ENCODE measurements at places on chromosomes 4 and X. TPM values are rescaled to one million over a fixed set of nuclear protein-coding genes. Genes with fewer than 3 reads are reported as not detected.

DNA sequence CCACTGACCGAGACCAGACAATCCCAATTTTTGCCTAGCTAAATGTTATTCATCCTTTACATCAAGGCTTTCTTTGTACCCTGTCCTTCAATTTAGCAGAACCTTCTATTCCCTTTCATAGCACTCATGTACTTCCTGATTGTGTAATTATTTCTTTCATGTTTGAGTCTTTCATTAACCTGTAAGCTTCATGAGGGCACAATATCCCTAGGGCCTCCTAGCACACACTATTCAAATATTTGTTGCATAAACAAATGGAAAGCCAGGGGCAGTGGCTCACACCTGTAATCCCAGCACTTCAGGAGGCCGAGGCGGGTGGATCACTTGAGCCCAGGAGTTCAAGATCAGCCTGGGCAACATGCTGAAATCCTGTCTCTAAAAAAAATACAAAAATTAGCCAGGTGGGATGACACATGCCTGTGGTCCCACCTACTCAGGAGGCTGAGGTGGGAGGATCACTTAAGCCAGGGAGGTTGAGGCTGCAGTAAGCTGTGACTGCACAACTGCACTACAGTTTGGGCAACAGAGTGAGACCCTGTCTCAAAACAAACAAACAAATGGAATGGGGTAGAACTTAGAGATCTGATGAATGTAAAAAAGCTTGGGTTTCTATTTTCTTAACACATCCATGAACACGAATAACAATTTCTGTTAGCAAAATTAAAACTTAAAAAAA is 59.0 kb downstream of the SAT1 start:
- no peak for DNase-seq

DNA sequence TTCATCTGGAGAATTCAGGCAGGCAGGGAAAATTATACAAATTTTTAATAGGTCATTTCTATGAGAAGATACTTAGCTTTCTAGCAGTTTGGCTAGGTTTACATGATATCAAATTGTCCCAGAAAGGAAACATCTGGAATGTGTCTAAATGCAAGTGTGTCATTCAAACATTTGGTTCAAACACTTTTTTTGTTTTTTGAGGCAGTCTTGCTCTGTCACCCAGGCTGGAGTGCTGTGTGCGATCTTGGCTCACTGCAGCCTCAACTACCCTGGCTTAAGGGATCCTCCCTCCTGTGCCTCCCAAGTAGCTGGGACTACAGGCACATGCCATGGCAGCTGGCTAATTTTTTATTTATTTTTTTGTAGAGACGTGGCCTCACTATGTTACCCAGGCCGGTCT is 31.6 kb downstream of the SPARCL1 start:
- DNase-seq, result no peak

- DNase-seq, result no peak
Observed at GRCh38 chr4:52915191-52915590, 53.1 kb downstream of the RASL11B start.

GRCh38 chrX:66200855-66201795 is 37.1 kb downstream of the HEPH start:
- no peak for DNase-seq

The ITM2A gene
- polyA plus RNA-seq, result 0.11 TPM

Measured in CD14-positive monocyte (primary cell).